CD4-positive, alpha-beta T cell treated with Interleukin-1 beta for 1 hour (primary cell): ENCODE measurements at places on chromosomes 7 and 10.

- DNase-seq = no peak
These were observed 100.7 kb downstream of the NKX6-2 start for GRCh38 chr10:132685101-132685891.

- no peak for DNase-seq
These were observed 25.6 kb downstream of the TMEM196 start for GRCh38 chr7:19747740-19748339.

GRCh38 chr10:125038637-125039036 is 96.7 kb downstream of the ZRANB1 start:
- DNase-seq = no peak

DNA sequence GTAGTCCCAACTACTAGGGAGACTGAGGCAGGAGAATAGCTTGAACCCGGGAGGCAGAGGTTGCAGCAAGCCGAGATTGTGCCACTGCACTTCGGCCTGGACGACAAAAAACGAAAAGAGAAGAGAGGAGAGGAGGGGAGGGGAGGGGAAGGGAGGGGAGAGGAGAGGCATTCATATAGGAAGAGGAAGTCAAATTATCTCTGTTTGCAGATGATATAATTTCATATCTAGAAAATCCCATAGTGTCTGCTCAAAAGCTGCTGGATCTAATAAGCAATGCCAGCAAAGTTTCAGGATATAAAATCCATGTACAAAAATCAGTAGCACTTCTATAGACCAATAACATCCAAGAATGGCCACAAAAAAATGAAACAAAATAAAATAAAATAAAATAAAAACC is 120.3 kb downstream of the LMBR1 start:
- no peak for DNase-seq

DNA sequence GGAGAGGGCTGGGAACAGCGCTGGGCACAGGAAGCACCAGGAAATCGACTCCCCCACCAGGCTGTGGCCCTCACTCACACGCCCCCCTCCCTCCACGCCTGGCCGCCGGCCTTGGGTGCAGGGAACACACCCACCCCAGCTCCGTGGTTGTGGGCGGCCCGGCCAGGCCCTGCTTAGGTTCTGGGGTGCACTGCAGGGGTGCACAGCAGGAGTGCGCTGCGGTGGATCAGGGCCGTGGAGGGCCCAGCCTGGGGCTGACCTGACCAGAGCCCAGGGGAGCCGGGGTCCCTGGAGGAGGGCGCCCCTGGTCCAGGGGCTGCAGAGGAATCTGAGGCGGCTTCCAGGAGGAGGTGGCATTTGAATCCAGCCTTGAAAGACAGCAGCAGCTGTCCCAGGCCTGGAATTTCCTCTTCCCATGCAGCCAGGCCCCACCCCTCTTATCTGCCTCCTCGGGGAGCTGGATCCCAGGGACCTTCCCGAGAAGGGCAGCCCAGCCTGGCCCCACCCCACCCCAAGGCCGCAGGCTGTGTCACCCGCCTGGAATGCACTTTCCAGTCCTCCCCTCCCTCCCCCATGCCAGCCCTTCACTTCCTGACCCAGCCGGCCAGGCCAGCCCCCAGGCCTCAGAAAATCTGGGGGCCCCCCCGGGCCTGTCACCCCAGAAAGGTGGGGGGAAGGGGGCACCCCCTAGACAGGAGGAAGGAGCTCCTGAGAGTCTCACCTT is 18.4 kb upstream of the PDGFA start:
- DNase-seq = no peak

DNA sequence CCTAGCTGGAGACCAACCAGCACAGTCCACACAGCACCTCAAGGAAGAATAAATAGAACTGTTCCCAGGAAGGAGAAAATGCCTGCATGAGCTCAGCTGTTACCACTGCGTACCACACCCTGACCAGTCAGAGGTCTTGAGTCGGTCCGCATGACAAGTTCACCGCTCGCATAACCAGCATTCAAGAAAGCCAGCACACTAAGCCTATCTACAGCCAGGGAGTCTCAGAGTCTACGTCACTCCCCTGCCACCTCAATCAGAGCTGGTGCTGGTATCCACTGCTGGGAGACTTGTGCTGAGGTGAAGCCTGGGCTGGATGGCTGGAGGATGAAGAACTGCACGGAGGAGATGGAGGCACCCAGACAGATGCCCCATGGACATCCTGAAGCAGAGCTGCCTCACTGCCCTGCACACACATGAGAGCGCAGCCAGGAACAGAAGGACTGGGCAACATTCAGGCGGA is 19.6 kb downstream of the AKR1C1 start:
- DNase-seq = no peak

GRCh38 chr7:84123965-84124547 is 70.5 kb downstream of the SEMA3A start:
- no peak for DNase-seq

DNA sequence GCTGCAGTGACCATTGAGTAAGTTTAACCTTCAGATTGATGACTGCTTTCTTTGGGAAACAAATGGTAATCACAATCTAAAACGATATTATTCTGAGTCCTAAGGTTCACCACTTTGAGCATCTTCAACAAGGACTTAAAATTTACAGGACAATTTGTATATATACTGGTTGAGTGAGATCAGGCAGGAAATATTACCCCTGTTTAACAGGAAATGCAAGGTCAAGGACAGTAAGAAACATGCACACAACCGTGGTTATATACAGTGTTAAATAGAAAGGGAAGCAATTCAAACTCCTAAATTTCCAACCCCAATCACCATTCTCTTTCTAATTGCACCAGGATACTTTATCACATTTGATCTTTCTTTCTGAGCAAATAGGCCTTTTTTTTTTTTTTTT is 96.1 kb downstream of the ZNF277 start:
- no peak for DNase-seq

DNA sequence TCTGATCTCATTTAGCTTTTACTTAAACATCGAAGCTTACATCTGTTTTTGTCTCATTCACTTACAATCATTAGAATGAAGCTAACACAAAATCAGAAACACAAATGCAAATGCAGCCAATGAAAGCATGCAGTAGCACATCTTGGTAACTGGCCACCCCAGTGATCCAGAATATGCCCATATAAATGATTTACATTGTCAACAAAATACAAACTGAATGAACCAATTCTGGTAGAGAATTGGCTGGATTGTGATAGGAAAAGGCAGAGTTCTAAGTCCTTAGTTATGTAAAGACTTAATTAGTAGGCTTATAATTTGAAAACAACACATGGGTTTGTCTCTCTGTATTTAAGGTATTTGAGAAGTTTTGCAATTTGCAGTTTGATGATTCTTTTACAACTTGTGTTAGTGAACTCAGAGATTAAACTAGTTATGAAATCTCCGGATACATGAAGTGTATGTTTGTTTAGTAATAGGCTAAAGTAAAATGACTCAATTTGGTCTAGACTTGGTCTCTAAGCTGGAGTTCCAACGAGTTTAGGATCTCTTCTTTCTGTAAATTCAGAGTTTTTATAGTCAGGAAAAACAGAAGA is 21.2 kb downstream of the TECTB start:
- DNase-seq = no peak

DNA sequence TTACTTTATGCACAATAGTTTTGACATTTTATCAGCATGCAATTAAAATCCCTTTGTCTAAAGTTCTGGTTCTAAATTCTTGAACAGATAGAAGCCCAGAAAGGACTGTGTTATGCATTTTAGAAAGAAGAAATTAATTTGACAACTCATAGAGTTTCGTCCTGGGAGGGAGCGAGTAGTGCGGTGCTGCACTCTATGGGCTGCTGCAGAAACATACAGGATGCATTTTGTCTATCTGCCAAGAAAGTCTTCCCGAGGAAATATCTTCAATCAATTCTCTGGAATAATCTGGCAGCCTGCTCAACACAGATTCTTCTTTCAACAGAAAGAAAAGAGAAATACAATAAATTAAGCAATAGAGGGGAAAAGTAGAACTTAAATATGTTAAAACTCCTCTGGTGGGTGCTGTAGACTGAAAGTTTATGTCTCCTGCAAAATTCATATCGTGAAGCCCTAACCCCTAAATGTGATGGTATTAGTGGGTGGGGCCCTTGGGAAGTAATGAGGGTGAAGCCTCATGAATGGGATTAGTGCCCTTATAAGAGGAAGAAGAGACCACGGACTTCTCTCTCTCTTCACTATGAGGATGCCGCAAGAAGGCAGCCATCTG is 39.0 kb upstream of the IFRD1 start:
- peak; percentile 13 for DNase-seq

- no peak for DNase-seq
These were observed 780.6 kb upstream of the ZWINT start for GRCh38 chr10:57141708-57142107.

DNA sequence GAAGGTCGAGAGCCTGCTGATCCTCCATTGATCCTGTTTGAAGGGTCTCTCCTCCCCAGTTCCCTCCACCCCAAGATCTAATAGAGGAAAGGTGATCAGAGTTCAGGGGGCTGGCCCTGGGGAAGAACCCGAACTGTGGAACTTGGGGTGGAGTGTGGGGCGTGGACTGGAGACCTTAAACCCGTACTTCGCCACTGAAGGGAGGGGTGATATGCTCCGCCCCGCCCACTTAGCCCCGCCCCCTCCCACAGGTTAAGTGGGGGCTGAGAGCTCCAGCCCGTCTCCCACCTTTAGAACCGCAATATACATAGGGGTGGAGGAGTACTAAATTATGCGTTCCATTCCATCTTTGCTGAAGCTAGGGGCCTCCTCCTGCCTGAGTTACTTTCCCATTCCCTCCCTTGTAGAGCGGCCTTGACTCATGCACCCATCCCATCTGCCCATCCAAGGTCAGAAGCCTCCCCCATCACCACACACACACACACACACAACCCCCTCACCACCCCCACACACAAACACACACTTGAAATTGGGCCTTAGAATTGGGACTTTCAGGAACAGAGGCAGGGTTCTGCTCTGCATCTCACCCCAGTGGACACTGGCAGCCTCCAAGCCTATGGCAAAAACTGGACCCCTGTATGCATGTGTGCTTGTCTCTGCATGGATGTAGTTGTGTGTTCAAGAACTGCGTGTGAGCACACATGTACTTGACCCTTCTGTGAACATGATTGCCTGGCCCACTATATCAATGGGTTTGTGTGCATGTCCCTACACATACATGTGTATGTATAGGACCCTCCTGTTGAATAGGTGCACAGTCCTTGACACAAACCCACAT is 991 bp downstream of the SEMA4G start:
- peak; percentile 53 for DNase-seq

GRCh38 chr7:7962851-7963250 is 5.7 kb upstream of the GLCCI1 start:
- no peak for DNase-seq

DNA sequence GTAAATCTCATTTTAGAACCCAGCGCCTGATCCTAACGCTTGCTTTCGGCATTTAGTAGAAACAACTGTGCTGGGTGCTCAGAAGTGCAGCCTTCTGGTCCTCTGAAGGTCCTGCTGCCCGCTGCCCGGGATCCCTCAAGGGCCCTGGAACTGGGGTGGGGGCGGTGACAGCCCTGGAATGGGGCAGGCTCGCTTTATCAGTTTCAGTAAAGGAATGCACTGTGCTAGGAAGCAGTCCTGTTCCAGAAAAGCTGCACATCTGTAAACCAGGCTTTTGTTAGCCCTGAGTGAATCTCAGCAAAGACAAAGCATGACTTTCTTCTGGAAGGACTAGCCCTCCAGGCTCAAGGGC is 254.6 kb downstream of the TNS3 start:
- no peak for DNase-seq

DNA sequence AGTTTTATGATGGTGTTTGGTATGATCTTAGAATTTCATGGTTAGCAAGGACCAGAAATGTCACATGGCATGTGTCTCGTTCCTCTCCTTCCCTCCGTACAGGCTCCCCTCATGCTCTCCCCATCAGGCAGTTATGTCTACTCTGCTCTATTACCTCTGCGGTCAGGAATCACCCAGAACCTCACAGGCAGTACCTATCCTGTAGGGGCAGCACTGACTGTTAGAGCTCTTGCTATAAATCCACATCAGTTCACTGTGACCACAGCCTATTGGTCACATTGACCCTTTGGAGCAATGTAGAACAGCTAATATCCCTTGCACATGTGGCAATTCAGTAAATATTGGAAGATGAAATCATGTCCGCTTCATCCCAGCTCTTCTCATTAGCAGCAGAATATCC is 151.8 kb downstream of the WNT2 start:
- DNase-seq = no peak

DNA sequence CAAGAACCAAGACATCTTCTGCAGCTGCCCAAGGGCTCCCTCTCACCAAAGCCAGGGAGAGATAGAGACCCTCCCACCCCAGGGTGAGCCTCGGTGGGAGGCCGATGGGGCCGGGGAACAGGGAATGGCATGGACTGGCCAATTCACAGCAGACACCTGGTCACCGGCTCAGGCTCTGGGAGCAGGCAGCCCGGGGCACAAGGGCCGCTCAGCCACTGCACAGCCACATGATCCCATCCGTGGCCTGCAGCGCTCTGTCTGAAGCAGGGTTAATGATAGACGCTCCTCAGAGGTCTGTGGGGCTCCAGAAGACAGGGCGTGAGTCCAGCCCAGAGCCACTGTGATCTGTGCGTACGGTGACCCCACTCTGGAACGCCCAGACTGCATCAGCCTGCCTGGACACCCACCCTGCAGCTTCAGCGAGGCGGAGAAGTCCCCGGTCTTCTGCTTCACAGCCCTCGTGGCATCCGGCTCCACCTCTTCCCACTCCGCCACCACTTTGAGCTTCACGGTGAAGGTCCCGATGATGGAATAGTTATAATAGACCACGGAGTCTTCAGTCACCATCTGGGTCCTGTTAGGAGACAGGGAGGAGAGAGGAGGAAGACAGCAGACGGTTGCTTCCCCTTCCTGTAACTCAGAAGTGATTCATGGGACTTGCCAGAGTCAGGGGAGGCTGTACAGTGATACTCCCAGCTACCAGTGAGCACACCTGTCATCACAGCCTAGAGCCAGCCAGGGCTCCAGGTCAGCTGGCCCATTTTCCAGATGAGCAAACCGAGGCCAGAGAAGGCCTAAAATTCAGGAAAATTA is 14.0 kb downstream of the TMEM130 start:
- DNase-seq = no peak

GRCh38 chr7:120256344-120257070 is 16.5 kb upstream of the KCND2 start:
- no peak for DNase-seq

- no peak for DNase-seq
These were observed 1.5 kb downstream of the CWF19L1 start for GRCh38 chr10:100265821-100266485.

GRCh38 chr7:131943211-131943610 is 386.8 kb upstream of the PODXL start:
- no peak for DNase-seq

DNA sequence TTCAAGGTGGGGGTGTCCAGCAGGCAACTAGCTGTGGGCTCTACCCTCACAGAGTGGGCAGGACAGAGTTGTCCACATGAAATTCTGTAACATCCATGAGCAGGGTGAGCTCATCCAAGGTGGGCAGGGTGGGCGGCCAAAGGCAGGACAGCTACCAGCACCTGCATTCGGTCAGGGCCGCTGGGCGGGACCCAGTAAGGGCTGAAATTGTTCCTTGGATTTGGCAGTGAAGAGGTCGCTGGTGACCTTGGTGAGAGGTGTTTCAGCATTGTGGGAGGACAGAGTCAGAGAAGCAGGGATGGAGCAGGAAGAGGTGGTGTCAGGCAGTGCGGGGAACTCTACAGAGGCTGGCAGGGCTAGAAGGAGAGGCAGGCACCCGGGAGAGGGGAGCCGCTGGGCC is 23.9 kb downstream of the ADCYAP1R1 start:
- no peak for DNase-seq

GRCh38 chr7:134787064-134787463 is 7.6 kb downstream of the CALD1 start:
- no peak for DNase-seq

- no peak for DNase-seq
These were observed 19.9 kb downstream of the AKR1C2 start for GRCh38 chr10:4983615-4984216.

GRCh38 chr7:131723926-131724325 is 167.5 kb upstream of the PODXL start:
- no peak for DNase-seq

GRCh38 chr7:6232116-6232515 is 40.3 kb downstream of the CYTH3 start:
- no peak for DNase-seq
